ENCODE measurements at places on chromosomes 3 and 15. TPM values are rescaled to one million over a fixed set of nuclear protein-coding genes. Genes with fewer than 3 reads are reported as not detected.

DNA sequence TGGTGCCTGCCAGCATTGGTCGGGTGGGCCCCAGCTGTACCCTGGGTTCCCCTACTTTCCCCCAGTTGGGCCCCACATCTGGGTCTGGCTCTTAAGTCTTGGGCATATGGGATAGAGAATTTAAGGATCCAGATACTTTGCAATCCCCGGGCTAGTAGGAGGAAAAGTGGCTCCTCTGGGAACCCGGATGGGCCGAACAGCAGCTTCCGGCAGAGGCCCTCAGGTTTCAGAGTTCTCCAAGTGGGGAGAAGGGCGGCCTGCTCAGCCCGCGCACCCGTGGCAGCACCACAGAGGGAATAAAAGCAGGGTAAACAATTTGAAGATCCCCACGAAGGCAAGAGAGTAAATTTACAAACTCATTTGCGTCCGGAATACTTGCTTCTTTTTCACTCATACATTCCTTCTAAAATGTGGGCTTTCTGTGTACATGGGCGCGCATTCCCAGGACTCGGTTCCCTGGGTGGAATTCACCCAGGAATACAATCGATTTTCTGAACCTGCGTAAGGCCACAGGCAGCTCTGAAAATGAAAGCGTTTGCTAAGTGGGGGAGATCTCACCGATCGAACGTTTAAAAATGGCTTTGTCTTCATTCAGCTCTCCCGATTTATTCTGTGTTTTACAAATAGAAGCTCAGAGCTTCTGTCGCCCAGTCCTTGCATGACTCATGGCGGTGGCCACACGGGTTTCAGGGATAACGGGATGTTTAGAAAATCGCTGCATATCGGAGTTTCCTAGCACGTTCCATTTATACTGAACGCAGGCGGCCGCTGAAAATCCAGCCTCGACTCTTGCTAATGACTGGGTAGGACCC is 74.0 kb upstream of the POLG start:
- no peak for DNase-seq

DNA sequence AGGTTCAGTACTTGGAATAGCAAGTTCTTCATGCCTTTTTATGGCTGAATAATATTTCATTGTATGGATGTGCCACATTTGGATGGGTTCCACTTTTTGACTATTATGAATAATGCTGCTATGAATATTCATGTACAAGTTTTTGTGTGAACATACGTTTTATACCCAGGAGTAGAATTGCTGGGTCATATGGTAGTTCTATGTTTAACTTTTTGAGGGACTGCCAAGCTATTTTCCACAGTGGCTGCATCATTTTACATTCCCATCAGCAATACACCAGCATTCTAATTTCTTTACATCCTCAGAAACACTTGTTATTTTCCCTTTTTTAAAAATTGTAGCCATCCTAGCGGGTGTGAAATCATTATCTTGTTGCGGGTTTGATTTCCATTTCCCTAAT is 76.0 kb upstream of the PRR20G start:
- no peak for DNase-seq

SLC27A2 gene
- not detected for total RNA-seq

GPR149 gene
- total RNA-seq, result not detected

DNA sequence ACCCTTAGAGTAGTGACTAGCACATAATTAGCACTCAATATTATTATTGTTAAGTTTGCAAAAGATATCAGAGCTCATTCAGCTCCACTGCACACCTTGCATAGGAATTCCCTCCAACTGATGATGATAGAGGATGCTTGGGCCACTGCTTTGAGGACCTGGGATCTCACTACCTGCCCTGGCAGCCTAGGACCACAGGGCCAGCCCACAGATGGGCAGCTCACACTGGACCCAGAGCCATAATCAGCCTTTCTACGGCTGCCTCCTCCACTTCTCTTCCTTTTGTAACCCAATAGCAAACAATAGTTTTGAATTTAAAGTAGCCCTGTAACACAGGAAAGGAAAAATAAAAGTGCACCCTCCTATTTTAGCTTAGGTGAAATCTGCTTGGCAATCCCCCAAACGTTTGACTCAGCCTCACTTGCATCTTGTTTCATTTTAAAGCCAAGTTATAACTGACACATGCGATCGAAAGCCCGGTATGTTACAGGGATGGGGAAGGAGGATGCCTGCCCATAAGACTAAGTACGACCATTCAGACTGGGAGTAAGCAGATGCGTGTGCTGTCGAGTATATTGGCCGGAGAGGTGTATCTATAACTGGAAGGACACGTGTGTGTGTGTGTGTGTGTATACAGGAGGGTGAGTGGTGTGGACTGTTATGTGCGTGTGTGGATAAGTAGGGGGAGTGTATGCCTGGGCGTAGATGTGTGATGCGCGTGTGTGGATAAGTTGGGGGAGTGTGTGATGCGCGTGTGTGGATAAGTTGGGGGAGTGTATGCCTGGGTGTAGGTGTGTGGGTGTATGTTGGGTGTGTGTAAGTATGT is 65.9 kb downstream of the CPN2 start:
- DNase-seq, result no peak

DNA sequence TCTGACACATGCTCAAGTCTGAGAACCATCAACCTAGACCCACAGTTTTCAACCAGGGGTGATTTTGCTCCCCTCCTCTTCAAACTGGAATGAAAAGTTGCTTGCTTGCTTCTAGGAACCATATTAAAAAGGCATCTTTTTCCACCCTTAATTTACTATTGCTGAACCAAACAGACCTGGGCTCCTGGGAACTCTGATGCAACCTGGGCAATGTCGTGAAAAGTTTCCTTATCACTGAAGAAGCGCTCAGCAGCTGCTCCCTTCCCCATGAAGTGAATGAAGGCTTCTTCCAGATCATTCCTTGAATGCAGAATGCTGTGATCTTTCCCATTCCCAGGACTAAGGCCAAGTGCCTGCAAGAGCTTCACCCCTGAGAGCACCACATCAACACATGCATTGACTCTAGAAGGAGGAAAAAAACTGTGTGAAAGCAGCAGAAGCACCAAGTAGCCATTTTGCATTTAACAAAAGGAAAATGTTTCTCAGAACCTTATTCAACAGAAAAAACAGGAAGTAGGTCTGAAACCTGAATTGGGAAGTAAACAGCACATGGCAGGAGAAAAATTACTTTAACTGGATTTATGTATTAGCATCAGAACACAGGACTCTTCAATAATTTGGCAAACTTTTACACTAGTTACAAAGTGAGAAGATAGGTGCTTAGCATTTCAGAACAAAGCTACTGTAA is 8.7 kb downstream of the ADPGK start:
- DNase-seq, result no peak

KNG1 gene
- 0.53 TPM for total RNA-seq

GRCh38 chr3:177498037-177498857 is 301.0 kb upstream of the TBL1XR1 start:
- no peak for DNase-seq

GRCh38 chr3:31552103-31552502 is 19.4 kb downstream of the STT3B start:
- no peak for DNase-seq

DNA sequence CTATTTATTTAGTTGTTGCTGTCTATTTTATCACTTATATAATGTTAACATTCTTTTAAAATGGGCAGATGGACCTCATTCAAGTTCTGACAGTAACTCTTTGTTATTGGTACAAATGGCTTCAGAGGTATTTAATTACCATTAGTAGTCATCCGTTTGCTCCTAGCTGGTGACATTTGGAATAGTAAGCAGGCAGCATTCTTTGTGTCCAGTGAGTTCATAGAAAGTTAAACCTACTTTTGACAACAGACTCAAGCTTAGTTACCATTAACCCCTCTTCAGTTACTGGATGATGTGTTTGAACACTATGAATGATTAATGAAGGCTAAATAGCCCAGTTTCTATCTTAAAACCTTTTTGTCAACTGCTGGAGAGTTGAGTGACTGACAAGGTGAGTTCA is 500.7 kb upstream of the ATP11B start:
- no peak for DNase-seq

MCTP2 gene
- total RNA-seq, result 1.2 TPM

DNA sequence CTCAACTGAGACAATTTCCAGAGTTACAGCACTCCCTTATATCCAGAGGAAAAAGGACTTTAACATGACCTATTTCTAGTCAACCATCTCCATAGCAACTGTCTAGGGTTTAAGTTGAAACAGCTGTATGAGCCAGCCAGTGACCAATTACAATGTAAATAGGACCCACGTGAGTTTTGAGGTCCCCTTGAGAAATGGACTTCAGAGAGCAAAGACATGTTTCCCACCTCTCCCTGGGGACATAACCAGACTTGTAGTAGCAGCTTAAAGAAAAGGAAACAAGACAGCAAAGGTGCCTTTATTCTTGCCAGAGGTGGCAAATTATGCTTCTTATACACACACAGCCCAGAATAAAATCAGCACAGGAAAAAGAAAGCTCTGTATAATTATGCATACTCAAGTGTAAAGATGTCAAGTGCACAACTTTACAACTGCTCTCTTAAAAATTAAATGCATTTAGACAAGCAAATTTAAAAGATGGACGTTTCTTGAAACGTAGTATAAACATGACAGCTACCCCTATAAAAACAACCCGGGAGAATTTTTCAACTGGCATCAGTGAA is 40.2 kb downstream of the SUMF1 start:
- DNase-seq, result no peak

DNA sequence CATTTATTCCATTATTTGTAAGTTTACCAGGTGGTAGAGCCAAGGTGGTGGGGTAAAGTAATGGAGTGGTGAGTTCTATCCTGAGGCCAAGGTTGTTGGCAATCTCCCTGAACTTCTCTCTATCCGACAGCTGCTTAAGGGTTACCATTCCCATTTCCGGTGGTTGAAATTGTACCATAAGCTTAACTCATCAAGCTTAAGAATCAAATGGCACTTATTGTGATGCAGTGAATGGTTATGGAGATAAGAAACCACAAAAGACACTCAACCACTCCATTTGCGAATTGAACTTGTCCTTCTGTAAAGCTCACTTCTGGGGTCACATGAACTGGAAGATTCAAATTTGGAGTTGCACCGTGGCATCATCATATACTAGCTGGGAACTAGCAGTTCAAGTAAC is 287.4 kb upstream of the SLCO3A1 start:
- no peak for DNase-seq
